Endothelial cell (in vitro differentiated cells): ENCODE measurements at places on chromosomes 7 and 10. TPM values are rescaled to one million over a fixed set of nuclear protein-coding genes. Genes with fewer than 3 reads are reported as not detected.
A peak's percentile ranks its signal among the peaks of the same experiment; 100 is the strongest.

- DNase-seq = no peak
Measured at GRCh38 chr7:159023206-159023605, 121.5 kb downstream of the VIPR2 start.

DNA sequence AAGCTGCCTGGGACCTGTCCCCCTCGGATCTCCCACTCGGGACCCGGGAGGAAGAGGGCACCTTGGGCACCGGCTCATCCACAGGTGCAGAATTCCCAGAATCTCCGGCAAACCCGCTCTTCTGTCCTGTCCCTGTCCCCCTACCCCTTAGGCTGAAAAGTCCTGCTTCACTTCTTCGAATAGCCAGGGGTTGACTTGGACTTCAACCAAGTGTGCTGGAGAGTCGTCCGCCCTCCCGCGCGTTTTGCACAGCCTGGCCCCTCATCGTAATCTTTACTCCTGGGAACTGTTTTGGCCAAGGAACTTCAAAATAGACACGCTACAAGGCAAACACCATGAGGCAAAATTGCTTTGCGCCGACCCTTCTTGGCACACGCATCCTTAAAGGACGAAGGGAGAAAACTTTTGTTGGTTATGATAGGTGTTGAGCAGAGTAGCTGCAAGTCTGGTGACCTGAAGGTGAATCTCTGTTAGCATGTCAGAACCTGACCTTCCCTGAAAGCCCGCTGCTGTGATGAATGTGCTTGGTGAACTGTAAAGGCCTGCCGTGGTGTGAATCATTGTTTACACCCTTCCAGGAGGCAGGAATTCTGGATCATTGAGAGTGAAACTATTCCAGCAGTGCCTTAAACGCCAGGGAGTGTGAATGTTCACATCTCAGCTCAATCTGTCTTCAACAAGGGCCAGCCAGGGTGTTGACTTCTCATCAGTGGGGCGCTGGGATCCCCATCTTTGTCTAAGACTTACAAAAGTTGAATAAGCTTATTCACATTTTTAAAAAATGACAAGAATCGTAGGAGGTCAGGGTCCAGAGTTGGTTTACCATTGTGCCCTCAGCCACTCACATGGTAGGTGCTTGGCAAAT lies 589 bp upstream of the RAPGEF5 start:
- peak; percentile 3 for DNase-seq

DNA sequence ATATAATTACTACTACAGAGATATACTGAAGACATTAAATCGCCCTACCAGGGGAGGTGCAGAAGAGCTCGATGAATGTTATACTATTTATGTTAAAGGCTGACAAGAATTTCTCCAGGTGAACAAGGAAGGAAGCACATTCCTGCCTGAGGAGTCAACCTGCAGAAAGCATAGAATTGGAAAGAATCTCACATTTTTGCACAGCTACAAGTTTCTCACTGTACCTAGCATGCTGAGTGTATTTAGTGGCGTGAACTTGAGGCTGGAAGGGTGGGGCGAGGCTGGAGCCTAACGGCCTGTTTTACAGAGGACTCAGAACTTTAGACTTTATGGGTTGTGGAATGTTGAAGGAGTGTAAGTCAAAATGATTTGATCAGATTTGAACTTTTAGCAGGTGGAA lies 373.6 kb upstream of the LRGUK start:
- DNase-seq = no peak

DNA sequence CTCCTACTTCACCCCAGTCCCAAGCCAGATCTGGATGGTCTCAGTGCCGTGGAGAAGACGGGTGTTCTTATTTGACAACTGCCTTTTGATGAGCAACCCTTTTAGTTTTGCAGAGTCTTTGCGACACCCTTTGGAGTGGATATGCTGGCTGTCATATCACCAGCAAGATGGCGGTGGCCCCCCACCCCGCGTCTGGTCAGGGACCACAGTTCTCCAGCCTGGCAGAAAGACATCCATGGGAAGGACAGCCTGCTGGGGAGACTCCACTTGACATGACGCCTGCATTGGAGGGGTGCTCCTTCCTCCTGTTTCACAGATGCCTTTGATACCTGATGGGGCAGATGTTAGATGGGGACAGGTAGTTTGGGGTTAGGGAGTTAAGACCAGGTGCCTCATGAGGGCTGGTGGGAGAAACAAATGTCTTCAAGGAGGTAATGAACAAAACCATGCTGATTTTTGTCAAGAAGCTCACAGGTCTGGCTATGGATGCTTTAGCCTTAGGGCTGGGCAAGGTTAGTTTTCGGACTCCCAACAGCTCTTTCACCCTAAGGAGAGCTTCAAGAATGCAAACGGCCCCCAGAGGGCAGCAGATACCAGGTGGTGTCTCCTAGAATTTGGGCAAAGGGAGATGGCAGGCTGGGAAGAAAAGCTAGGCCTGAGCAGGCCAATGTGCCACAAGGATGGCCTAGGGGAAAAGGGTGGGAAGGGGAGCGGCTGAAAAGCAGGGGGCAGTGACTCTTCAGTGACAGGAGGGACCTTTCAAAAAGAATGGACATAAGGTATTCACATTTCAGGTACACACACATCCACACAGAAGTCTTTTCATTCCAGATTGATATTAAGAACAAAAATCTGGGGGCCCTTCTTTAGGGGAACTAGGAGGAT lies 95.2 kb downstream of the CLEC2L start:
- peak; percentile 62 for DNase-seq

- DNase-seq = peak; percentile 89
Measured at GRCh38 chr10:42866115-42866995, 83.8 kb downstream of the BMS1 start.

DNA sequence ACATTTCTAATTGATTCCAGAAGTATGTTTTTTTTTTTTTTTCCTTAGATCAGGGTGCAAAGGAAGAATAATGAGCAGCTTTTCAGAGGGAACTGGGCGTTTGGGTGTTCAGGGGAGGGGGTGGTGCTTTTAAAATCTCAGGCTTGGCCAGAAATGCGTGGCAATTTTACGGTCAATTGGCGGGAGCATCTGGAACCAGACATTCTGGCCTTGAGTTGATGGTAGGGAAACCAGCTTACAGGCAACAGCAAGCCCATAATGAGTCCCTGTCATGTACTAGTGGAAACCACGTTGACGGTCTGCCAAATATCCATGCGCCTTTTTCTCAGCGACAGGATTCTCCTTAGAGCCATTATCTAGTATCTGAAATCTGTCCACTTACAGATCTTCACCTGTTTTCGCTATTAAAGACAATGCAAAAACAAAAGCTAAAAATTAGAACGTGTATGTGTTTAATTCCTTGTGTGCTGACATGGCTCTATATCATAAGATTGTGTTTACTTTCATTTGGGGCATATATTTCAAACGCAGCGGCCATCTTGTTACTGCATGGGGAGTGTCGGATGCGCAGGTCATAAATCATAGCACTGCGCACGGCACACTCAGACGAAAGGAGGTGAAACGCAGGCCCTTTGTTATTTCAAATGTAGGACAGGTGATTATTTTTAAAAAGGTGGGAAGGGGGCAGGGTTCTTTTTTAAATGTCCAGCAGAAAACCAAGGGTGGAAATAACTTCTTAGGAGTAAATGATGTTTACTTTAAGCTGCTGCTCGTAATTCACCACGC lies 209.2 kb downstream of the AGMO start:
- no peak for DNase-seq

DNA sequence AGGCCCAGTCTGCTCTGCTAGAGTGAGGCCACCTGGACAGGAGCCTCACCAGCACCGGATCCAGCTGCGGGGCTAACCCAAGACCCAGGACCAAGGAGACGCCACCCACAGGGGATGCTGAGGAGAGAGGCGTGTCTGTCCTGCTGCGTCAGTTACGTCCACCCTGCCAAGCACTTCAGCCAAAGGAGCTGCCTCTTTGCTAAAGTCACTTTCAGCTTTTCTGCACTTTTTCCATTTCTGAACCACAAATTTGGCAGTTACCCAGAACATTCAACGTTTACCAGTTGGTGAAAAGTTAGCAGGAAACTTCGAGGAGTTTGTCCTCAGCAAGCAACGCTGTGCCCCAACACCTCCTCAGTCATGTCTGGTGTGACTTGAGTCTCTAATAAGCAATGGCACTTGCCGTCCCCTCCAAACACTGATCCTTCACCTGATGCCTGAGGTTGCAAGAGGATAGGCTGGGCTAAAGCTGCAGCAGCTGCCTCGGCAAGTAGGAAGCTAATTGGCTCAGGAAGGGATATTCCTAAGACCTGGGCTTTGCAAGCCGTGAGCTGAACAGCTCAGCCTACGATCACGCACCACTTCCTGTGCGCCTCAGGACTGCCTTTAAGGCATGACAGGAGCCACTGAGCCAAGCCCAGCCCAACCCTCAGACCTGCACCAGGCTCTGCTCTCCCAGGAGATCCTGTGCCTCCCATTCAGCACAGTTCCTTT lies 40.1 kb downstream of the KCNH2 start:
- no peak for DNase-seq

- no peak for DNase-seq
Measured at GRCh38 chr7:148670807-148671206, 27.9 kb upstream of the CUL1 start.

DNA sequence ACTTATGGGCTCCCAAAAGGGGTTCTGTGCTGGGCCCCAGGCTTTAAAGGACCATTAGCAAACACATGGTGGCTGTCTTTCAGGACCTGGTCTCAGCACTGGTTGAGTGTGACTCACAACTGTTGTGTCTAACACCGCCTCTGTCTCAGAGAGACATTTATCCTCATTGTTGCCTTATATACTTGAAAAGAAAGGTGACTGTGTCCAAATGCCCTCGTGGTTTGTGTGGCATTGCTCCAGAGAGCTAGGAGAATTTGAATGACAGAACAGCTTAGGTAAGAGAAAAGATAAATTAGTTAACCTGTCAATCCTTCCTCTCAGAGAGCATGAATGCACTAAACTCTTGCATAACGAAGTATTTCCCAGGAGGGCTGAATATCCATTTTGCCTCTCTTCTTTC lies 14.5 kb upstream of the FAM13C start:
- no peak for DNase-seq

DNA sequence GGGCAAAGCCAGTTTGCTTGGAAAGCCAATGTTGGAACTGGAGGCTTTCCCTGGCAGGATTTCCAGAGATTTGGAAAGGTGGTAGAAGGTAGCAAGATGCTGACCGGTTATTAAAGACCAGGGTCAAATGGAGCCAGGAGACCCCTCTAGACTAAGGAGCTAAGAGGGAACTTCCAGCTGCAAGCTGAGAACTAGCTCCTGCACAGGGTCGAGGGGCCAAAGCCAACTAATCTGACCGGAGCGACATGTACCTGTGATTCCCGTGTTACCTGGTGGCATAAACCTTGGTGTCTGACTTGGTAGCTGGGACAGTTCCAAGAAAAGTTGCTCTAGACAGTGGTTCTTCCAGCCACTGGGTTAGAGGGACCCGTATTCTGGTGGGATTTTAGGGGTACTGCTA lies 41.8 kb downstream of the SPDYE5 start:
- DNase-seq = no peak

GRCh38 chr10:106615081-106615480 lies 549.4 kb downstream of the SORCS1 start:
- DNase-seq = no peak

DNA sequence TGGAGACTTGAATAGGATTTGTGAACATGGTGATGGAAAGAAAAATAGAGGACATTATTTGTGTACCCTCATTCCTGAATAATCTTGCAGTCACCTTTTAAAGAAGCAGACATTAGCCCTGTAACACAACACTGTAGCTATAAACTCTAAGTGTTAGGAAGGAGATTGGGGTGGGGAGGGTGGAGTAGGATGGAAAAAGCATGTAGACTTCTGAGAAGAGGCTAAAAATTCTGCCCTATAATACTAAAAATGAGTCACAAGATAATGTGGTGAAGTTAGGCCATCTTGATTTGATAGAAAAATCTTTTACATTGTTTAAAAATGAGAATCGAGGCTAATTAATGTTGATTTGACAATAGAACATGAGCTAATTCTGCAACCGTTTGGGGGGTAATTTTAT lies 128.8 kb downstream of the LCOR start:
- DNase-seq = no peak

DNA sequence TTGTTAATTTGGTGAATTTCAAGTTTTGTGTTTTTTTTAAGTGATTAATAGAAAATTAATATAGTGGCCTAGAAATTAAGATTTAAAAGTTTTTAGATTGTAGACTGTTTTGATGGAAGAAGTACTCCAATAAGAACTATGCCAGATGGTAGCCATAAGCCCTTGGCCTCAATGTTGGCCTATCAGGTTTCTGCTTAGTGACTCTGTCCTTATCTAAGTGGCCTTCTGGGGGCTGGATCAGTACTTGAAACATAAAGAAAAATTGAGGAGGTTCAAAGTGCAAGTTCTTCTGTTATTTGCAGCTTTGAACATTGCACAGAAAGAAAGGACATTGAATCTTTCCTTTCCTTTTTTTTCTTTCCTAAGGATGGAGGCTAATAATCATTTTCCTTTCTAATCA lies 9.9 kb downstream of the CCDC126 start:
- DNase-seq = no peak

- DNase-seq = peak; percentile 23
Measured at GRCh38 chr10:124632064-124632531, 112.1 kb downstream of the FAM53B start.

GRCh38 chr7:7122033-7122478 lies 60.3 kb upstream of the C1GALT1 start:
- no peak for DNase-seq

- no peak for DNase-seq
Measured at GRCh38 chr7:128833148-128833945, 3.1 kb downstream of the FLNC start.

DNA sequence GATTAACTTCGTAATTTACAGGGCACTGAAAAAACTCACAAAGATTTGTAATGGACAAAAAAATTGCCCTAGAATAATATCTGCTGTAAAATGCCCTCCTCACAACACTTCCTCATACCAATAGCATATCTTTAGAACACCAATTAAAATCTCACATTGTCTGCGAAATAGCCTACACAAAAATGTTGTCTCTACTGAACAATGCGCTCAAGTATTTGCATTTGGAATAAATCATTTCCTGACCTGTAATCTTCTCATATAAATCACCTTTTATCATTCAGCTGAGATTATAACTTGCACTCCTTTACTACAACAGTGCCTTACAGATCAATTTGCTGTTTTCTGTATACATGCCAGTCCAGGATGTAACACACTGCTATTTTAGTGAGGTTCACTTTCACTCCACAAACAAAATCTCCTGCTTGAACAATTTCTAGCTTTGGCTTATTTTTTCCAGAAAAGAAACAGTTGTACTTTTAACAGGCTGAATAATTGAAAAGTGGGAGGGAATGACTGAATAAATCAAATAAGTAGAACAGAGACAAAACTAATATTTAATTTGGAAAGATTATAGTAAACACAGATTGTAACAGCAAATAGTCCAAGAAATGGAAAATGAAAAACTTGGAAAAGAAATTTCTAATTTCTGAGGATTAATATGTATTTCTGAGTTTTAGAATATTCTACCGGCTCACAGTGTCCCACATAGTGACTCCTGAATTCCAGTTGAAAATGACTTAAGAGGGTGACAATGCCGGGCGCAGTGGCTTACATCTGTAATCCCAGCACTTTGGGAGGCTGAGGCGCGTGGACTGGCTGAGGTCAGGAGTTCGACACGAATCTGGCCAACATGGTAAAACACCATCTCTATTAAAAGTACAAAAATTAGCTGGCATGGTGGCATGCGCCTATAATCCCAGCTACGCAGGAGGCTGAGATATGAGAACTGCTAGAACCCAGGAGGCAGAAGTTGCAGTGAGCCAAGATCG lies 30.6 kb downstream of the JMJD1C start:
- no peak for DNase-seq

GRCh38 chr7:128108129-128108528 lies 76.9 kb upstream of the LRRC4 start:
- DNase-seq = no peak

DDX50 gene
- total RNA-seq = 35.2 TPM

UNCX gene
- total RNA-seq = not detected

TSPAN12 gene
- total RNA-seq = 20.3 TPM

FFAR4 gene
- not detected for total RNA-seq

SLC18A3 gene
- 0.72 TPM for total RNA-seq

ETV1 gene
- total RNA-seq = 18.2 TPM

MUC3A gene
- total RNA-seq = 3.4 TPM

ZNF511 gene
- total RNA-seq = 18.6 TPM
